T47D (cell line): ENCODE measurements at places on chromosomes 3 and 15.
A peak's percentile ranks its signal among the peaks of the same experiment; 100 is the strongest.

DNA sequence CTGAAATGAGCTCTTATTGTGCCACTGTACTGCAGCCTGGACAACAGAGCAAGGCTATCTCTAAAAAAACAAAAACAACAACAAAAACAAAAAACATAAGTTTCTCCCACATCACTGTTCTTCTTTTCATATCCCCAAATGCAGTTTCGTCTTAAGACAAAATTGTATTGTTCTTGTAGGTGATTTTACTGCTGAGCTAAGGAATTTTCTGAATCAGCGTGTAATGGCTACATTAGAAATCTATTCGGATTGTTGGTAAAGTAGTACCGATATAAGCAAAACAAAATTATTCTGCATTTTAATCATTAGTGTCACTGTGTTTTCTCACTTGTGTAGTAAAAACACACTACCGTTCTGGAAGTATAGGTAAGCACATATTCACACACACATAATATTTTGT, 512.5 kb downstream of the ROBO1 start:
- no peak for DNase-seq

DNA sequence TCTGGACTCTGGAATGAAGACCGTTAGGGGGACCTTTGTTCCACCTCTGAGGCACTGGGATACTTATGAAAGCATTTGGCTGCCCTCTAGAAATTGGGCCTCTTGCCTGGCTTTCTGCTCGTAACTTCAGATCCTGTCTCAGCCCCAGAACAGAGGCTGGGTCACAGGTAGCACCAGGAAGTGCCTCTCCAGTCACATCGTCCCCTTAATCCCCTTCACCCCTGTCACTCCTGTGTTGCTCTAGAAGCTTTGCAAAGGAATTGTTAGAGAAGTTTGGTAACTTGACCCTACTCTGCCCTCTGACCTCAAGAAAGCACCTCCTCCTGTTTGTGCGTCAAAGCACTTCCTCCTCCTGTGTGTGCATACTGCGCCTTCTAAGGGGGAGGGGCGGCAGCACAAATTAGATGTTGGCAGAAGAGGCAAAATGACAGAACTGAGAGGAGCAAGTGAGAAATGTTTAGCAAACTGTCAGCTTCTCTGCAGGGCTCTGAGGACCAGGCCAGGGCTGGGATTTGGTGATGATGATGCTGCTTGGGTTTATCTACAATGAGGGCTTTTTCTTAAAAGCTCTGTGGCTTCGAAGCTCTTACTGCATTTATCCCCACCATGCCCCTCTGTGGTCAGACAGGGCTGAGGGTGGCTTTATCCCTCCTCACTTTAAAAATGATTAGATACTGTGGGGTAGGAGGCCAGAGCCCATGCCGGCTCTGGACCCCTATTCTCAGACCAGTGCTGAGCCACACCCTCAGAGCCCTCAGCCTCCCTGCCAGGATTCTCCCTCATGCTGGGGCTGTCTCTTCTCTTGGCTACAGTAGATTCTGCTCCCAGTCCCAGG, 76.2 kb downstream of the LARS2 start:
- no peak for DNase-seq

GRCh38 chr3:42489116-42489936, 13.1 kb upstream of the VIPR1 start:
- peak; percentile 95 for DNase-seq

DNA sequence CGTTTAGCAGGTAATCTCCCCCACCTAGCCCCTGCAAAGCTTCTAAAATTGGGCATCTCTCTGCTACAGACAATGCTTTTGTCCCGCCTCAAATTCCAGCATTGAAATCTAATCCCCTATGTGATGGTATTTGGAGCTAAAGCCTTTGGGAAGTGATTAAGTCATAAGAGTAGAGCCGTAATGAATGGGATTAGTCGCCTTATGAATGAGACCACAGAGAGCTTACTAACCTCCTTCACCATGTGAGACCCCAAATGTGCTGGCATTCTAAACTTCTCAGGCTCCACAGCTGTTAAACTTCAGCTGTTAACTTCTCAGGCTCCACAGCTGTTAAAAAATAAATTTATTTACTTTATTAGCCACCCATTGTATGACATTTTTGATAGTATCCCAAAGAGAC, 374.2 kb upstream of the BCHE start:
- DNase-seq = no peak

DNA sequence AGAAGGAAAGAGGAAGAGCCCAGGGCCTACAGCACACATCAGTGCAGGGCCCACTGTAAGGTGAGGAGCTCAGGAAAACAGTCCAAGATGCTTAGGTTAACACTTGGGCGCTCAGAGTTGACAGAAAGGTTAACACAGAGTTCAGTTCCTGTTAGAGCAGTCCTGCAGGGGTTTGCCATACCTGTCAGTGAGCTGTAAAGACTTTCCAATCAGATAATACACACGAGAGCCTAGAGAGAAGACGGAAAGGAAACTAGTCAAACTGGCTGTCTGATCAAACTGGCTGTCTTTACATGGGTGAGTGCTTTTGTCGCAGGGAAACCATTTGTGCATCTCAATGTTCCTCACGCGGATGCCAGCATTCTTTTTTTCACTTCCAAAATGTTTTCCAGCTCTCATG, 61.4 kb upstream of the ARHGEF26 start:
- DNase-seq = peak; percentile 56

DNA sequence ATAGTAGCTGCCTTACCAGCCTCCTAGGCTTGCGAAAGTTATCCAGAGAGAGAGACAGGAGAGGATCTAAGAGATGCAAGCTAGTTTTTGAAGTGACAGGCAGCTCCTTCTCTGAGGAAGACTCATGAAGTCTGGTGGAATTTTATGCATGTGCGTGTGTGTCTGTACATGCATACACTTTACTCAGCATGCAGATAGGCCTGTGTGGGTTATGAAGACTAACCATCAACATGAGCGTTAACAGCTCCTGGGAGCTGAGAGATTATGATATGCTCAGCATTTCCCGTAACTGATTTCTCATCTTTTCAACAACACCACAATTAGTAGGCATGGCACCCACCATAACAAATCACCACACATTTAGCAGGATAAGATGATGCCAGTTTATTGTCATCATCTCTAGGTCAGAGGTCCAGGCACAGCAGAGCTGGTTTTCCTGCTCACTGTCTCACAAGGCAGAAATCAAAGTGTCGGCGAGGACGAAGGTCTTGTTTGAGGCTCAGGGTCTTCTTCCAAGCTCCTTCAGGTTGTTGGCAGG, 239.5 kb downstream of the CACNA2D3 start:
- no peak for DNase-seq

- DNase-seq = peak; percentile 39
Observed at GRCh38 chr3:188003188-188004171, 150.5 kb upstream of the LPP start.

GRCh38 chr3:161540594-161540993, 44.0 kb downstream of the OTOL1 start:
- no peak for DNase-seq

DNA sequence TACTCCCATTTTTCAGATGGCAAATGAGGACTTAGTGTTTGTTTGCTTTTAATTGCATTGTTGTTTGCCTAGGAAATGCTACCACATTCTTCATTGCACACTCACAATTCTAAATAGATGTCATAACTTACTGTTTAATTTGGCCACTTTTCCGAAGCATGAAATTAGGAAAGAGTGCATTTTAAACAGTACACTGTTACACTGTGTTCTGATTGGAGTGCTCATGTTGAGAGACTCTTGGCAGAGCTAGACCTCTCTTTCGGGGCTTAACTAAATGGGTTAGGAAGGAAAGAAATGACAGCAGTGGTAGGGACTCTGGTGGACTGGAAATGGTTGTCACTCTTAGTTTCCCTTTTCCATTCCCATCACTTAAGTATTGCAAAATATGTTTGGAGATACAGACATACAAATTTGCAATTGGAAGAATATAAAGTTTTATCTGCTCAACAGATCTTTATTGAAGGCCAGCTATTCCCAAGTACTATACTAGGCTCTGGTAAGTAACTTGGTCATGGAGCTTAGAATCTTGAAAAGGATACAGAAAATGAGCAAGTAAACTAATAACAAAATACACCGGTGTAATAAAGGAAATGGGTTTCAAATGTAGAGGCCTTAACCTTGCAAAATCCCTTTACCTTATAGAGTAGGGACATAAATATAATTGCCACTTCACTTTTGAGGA, 90.2 kb downstream of the DCUN1D1 start:
- DNase-seq = no peak

DNA sequence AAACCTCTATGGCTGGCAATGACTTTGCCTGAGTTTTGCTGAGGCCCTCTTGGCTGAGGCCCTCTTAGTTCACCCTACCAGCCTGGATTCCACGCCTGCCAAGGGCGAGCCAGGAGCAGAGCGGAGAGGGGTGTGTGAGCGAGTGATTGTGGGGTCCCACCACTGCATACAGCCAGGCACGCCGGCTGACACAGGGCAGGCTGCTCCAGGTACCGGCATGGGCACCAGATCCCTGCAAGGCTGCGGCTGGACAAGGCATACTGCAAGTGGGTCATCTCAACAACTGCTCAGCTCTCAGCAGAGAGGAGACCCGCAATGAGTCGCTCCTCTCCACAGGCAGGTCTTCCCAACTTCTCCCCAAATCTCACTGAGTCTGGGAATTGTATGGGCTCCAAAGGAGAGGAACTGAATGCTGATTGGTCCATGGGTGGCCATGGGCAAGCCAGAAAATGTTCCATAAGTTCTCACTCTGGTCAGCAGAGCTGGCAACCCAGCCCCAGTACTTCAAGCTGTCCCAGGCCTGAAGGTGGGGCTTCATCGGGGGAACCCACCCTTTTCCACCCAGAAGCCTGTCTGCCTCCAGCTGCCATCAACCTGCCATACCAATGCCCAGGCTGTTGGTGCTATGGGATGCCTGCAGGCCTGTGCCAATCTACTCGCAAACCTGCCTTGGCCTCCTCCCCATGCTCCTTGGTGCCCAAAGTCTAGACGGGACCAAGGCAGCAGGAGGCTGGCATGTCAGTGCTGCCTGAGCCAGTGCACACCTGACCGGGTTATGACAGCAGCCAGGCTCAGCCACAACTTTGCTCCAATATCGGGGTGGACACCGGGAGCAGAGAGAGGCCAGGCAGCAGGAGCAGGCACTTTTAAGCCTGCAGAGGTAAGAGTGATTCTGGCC, 1273.6 kb upstream of the GBE1 start:
- no peak for DNase-seq

GRCh38 chr15:60126200-60126599, 122.1 kb downstream of the FOXB1 start:
- DNase-seq = no peak

DNA sequence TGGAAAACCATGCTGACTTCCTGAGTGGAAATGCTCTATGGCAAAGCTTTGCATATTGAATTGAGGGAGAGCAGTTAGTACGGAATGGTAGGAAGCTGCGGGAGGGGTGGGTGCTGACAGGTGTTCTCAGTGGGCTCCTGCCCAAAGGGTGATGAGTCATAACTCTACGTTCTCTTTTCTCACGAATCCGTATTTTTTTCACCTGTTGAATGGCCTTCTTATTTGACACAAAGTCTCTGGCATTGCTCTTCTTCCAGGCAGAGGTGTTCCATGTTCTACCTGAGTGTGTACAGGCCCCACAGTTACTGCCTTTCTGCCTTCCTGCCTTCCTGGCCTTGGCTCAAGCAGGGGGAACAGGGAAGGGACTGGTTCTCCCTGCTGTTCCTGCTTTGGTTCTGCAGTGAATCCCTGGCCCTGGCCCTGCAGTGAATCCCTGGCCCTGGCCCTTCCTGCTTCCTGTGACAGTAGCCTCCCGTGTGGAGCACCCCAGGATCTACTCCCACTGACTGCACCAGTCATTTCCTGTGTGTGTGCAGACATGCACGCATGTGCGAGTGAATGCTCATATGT, 31.9 kb downstream of the TRAK1 start:
- DNase-seq = no peak

DNA sequence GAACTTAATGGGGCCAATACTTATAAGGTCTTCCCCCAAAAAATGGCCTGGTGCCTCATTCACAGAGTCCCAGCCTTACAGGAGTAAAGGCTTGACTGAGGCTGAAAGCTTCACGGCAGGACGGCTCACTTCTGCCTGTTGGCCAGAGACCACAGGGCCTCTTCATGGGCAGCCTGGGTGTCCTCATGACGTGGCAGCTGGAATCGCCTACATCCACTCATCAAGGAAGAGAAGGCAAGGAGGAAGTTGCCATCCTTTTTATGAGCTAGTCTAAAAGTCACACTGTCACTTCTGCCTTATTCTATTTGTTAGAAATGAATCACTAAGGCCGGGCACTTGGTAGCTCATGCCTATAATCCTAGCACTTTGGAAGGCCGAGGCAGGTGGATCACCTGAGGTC, 89.3 kb upstream of the DGKG start:
- no peak for DNase-seq
